ENCODE measurements at places on chromosomes 1 and 21.

DNA sequence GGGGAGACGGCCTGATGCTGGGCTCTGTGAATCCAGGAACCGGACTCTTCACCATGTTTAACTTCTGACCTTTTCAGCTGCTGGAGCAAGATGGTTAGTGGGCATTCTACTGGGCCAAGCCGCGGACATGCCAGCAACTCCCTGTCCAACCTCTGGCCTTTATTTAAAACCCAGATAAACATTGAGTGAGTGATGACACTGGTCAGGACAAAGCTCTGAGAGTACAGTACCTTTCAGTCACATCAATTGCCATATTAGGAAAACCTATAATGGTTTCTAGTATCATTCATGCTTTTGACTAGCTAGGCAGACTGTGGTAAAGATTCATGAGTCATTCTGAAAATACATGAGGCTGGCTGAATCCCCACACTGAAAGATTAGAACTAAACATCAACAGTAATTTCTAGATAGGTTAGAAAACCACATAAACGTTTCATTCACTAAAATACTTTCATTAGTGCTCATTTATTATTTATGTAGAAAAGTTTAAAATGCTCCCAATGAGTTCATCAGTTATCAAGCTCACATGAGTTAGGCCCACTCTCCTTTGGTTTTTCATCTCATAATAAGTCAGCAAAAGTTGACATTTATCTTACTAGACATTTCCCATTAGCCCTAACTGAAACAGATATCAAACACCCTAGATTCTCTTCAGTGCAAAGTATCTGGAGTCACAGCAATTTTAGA lies 7.1 kb upstream of the ACTA1 start:
- no peak for DNase-seq

- no peak for DNase-seq
These were observed 25.5 kb downstream of the SPAG17 start for GRCh38 chr1:118159569-118159968.

GRCh38 chr1:53341521-53341895 lies 13.6 kb upstream of the LRP8 start:
- DNase-seq, result no peak

- DNase-seq, result no peak
These were observed 168.7 kb upstream of the NR5A2 start for GRCh38 chr1:199858856-199859255.

- DNase-seq, result no peak
These were observed 93.9 kb downstream of the ATP1A1 start for GRCh38 chr1:116466810-116467557.

GRCh38 chr1:210490781-210491180 lies 162.1 kb downstream of the HHAT start:
- DNase-seq, result no peak

DNA sequence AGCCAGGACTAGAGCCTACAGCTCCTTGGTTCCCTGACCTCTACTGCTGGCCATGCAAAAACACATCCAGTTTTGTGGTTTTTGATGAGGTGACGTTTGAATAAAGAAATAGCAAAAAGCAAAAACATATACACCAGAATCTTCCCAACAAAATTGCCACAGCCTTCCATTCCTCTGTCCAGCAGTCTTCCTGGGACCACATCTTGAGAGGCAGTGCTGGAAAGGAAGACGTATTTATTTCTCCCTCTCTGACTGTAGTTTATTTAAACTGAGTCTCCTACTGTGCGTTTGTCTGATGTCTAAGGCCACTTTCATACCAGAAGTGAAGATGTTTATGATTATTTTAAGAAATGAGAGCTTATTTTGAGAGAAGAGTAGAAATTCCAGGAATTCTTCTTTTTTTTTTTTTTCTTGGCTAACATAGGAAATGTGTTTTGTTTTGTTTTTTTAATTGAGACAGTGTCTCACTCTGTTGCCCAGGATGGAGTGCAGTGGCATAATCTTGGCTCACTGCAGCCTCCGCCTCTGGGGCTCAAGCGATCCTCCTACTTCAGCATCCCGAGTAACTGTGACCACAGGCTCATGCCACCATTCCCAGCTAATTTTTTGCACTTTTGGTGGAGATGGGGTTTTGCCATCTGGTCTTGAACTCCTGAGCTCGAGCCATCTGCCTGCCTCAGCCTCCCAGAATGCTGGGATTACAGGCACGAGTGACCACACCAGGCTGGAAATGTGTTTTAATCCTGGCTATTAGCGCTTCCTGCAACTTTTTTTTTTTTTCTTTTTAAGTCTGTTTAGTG lies 118.5 kb downstream of the ITSN1 start:
- no peak for DNase-seq

DNA sequence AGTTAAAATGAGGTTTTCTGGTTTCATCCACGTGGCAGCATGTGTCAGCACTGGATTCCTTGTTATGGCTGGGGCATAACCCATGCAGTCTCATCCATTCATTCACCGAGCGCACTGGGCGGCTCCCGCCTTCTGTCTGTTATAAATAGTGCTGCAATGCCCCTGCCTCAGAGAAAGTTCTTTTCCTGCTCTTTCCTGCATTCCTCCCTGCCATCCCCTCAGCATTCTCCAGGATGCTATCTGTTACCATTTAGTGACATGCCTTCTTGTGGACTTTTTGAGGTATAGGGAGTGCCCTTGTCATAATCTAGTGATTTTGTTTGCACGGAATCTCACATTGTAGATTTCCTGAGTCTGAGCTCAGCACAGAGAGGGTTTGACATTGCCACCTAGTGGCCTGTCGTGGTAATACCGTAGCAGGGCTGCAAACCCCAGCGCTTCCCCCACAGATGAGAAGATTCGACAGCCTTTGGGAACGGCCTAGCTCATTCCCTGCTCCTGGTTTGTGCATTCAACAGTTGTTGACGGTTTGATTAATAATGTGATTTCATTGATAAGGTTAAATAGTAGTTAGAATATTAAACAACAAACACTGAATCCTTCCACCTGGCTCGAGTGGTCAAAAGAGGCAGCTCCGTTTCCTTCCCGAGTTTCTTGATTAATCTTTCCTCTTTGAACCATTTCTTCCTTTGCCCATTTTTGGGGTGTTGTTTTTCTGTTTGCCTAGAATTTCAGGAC lies 46.3 kb downstream of the UMODL1 start:
- DNase-seq, result peak; percentile 76

- no peak for DNase-seq
These were observed 127.6 kb downstream of the CYYR1 start for GRCh38 chr21:26445440-26445839.

GRCh38 chr1:163063610-163064009 lies 5.6 kb upstream of the RGS4 start:
- no peak for DNase-seq

All from stimulated activated CD4-positive, alpha-beta T cell treated with anti-CD3 and anti-CD28 coated beads, Interleukin-12 subunit alpha, Interleukin-12 subunit beta, amount 100 ng/mL, for 48 hours (primary cell).